ENCODE measurements at places on chromosomes 16 and 17. TPM values are rescaled to one million over a fixed set of nuclear protein-coding genes. Genes with fewer than 3 reads are reported as not detected.
A peak's percentile ranks its signal among the peaks of the same experiment; 100 is the strongest.

DNA sequence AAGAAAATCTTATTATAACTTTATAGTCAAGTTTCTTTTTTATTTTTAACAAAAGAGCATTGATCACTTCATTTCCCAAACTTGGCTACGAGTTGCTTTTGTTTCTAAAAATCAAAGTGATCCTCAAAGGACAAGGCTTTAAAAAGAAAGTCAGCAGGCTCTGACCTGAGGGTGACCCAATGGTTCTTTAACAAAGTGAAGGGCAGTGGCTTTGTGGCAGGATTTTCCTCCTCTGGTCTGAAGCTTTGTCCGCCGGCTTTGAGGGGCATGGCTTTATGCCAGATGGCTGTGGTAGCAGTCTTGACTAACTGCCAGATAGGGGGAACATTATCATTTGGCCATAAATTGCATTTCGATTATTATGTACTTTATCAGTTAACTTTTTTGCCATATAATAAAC is 28.5 kb downstream of the IQCK start:
- no peak for DNase-seq
- H3K27me3 ChIP-seq: no peaks in the 10 kb centered on the region
- H3K36me3 ChIP-seq: no peaks in the 10 kb centered on the region
- no peak overlapping the region for H3K27ac ChIP-seq

DNA sequence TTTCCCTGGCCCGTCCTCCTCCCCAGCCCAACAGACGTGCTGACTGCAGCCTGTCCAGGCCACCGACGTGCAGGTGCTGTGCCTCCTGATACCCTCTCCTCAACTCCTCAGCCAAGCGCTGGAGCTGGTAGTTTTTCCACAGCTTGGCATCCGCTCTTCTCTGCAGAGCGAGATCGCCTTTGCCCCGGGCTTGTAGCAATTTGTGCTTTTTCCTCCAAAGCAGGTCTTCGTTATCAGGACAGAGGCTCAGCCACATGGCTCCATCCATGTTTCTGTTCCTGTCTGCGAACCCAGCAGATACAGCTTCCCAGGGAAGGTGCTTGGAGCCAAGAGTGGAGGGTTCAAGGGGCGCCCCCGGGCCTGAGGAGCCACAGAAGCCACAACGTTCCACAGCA is 10.9 kb downstream of the CEP295NL start:
- peaks cover 3% of the 10 kb centered on the region for H3K4me1 ChIP-seq
- H3K27ac ChIP-seq: no peak overlapping the region
- no peak overlapping the region for H3K4me3 ChIP-seq

Gene SLC7A5
- total RNA-seq: 9.5 TPM

GRCh38 chr17:36859003-36859300 is 78.3 kb upstream of the LHX1 start:
- DNase-seq: no peak
- H3K27me3 ChIP-seq: no peaks in the 10 kb centered on the region
- no peaks in the 10 kb centered on the region for H3K36me3 ChIP-seq

DNA sequence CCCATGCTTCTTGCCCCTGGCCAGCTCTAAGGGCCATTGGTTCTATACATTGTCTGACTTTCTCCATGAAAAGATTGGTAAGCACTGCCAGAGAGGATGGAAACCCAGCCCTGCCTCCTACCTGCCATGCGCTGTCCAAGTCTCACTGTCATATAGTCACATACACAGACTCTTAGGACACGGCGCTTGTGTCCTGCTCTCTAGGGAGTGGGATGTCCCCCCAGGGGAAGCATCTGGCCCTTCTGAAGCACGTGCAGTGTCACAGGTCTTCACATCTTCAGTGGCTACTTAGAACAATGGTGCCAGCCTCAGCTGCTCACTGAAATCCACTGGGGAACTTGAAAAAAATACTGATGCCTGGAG is 38.7 kb downstream of the MYO18A start:
- no peaks in the 10 kb centered on the region for H3K4me1 ChIP-seq
- DNase-seq: no peak
- no peaks in the 10 kb centered on the region for H3K27me3 ChIP-seq
- no peaks in the 10 kb centered on the region for H3K36me3 ChIP-seq

Gene TP53TG3C
- not detected for total RNA-seq

- peak; percentile 57 for DNase-seq
- no peaks in the 10 kb centered on the region for H3K36me3 ChIP-seq
- H3K4me1 ChIP-seq: peaks cover 11% of the 10 kb centered on the region
- no peaks in the 10 kb centered on the region for H3K27me3 ChIP-seq
- no peak overlapping the region for H3K4me3 ChIP-seq
Measured at GRCh38 chr16:66521951-66522771, 27.8 kb downstream of the TK2 start.

GRCh38 chr16:83887080-83887479 is 11.8 kb upstream of the MLYCD start:
- no peaks in the 10 kb centered on the region for H3K27me3 ChIP-seq
- H3K27ac ChIP-seq: no peak overlapping the region
- no peaks in the 10 kb centered on the region for H3K36me3 ChIP-seq
- no peak overlapping the region for H3K4me3 ChIP-seq
- no peaks in the 10 kb centered on the region for H3K4me1 ChIP-seq
- DNase-seq: no peak

GRCh38 chr17:38894276-38894675 is 24.4 kb downstream of the LASP1 start:
- H3K27ac ChIP-seq: no peak overlapping the region
- H3K4me1 ChIP-seq: peaks cover 32% of the 10 kb centered on the region
- no peaks in the 10 kb centered on the region for H3K27me3 ChIP-seq
- no peak for DNase-seq
- no peak overlapping the region for H3K4me3 ChIP-seq

- no peaks in the 10 kb centered on the region for H3K4me1 ChIP-seq
- peak; percentile 29 for DNase-seq
- no peak overlapping the region for H3K27ac ChIP-seq
- H3K36me3 ChIP-seq: no peaks in the 10 kb centered on the region
- no peak overlapping the region for H3K4me3 ChIP-seq
Measured at GRCh38 chr16:48117217-48118105, 38.3 kb downstream of the ABCC12 start.

Gene TBC1D28
- total RNA-seq: not detected

DNA sequence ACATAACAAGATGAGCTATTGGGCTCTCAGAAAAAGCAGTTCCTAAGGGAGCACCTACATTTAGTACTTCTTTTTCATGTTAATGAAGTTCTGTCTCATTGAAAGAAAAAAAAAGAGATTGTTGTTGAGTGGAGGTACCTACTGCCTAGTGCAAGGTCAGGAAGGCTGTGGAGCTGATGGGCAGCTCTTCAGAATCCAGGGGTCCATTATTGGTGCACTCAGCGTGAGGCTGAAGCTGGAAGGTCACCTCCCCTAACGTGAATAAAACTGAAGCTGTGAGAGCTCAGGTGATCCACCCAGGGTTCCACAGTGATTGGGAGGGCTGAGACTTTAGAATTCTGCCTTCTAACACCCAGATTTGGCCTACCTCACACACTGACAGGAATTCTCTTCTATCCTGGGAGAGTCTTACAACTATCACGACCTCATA is 153.9 kb upstream of the TBX2 start:
- DNase-seq: no peak
- H3K27ac ChIP-seq: no peak overlapping the region
- H3K4me1 ChIP-seq: no peaks in the 10 kb centered on the region
- no peaks in the 10 kb centered on the region for H3K36me3 ChIP-seq

- H3K4me3 ChIP-seq: no peak overlapping the region
- H3K27me3 ChIP-seq: no peaks in the 10 kb centered on the region
- peaks cover 10% of the 10 kb centered on the region for H3K36me3 ChIP-seq
Measured at GRCh38 chr17:37124821-37125173, 176.0 kb downstream of the AATF start.

DNA sequence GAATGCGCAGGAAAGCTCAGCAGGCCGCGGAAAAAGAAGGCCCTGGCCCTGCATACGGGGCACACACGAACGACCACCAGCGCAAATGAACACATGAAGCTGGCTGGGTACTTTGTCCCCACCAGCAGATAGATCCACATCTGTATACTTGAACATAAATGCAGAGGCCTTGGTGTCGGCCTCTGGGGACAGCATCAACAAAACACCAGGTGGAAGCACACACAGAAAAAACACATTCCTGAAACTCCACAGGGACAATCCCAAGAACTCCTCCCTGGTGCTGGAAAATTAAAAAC is 606 bp upstream of the ZBTB4 start:
- no peaks in the 10 kb centered on the region for H3K27me3 ChIP-seq
- DNase-seq: no peak
- peak overlapping the region; percentile 96 for H3K27ac ChIP-seq
- no peaks in the 10 kb centered on the region for H3K36me3 ChIP-seq
- H3K4me1 ChIP-seq: peaks cover 4% of the 10 kb centered on the region

- DNase-seq: no peak
- no peaks in the 10 kb centered on the region for H3K36me3 ChIP-seq
- H3K27me3 ChIP-seq: no peaks in the 10 kb centered on the region
- no peaks in the 10 kb centered on the region for H3K4me1 ChIP-seq
- H3K27ac ChIP-seq: no peak overlapping the region
Measured at GRCh38 chr17:17766077-17766743, 70.6 kb downstream of the SREBF1 start.

Gene CTRB1
- not detected for total RNA-seq

Gene PERCC1
- total RNA-seq: 0.27 TPM
